ENCODE measurements at places on chromosomes 5 and 9.

- peak; percentile 58 for DNase-seq
Measured at GRCh38 chr5:15013654-15014463, 142.3 kb upstream of the ANKH start.

GRCh38 chr5:1318659-1319251 lies 23.9 kb upstream of the TERT start:
- DNase-seq: no peak

DNA sequence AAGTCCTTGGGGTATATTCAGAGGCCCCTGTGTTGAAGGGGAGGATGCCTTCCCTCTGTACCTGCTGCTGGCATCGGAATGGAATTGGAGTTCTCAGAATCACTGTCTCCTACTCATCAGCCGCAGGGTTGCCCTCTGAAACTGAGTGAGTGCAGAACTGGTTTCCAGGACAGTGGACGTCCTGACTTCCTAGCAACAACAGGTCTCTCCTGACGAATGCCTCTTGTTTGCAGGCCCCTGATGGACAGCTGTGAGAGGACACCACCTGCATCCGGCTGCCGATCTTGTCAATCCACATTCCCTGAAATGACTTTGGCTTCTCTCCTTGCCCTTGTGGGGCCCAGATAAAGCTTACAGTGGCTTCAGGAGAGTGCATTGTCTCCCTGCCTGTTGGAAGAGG lies 274.5 kb downstream of the NSG2 start:
- DNase-seq: no peak

- peak; percentile 52 for DNase-seq
Measured at GRCh38 chr9:92501671-92502393, 19.5 kb upstream of the ASPN start.

DNA sequence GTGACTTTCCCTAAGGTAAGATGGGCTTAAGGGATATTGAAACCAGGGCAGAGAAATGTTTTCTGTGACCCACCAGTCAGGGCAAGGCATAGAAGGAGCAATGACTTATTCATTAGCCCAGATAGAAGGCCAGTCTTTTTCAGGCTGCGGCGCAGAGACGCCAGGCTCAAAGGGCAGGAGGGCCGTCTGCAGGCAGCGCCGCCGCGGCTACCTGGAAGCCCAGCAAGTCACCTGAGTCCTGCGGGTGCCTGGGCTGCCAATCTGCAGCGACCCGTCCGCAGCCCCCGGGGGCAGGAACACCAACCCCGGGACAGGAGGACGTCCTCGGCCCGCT lies 322 bp upstream of the SH3GL2 start:
- no peak for DNase-seq

GRCh38 chr5:143168921-143169810 lies 234.3 kb downstream of the NR3C1 start:
- no peak for DNase-seq

DNA sequence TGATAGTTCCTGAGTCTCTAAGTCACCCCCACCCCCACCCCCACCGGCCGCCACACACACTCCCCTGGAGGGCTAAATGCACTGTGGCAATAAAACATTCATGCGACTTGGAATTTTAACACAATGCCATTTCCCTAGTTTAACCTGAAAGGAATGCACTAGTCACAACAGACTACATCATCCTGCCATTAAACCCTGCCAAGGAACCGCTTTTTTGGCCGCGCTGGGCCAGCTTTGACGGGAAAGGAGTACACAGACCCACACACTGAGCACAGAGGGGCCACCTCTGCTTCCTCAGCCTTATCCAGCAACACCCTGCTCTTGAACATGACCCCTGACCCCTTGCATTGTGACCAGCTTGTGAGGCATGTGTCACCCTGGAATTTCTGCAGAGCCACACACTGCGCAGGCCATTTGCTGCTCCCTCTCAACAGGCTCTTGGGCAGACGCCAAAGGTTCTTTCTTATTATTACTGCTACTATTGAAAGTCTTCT lies 165.3 kb downstream of the BNC2 start:
- DNase-seq: no peak

DNA sequence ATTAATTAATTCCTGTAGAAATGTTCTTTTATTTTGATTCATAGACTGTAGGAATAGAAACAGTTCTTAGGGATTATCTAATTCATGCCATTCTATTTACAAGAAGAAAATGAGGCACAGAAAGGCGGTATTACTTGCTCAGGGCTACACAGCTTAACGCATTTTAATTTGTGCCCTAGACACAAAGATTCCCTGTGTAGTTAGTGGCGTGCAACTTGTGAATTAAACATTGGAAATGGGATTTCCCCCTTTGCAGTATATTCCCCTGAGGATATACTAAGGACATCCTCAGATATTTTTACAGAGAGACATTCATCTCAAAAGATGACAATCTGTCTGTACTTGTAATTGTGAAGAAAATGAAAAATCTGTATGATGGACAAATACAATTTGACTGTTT lies 108.1 kb downstream of the SGCD start:
- no peak for DNase-seq

DNA sequence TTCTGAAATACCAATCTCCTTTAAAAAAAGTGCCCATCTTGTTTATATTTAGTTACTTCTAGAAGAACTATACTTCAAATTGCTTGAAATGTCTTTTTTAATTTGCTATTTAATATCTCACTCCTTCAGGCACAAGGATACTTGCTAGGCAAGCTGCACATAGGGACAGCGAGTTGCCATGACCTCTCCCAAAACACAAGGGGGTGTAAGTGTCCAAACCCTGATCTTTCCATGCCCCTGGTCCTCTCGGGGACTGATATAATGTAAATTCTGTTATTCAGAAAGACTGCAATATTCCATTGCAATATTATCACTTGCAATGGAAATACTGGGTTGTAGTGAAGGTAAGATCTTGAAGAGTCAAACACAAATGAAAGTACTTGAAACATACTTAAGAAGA lies 480.4 kb downstream of the CETN3 start:
- peak; percentile 28 for DNase-seq

- DNase-seq: no peak
Measured at GRCh38 chr9:116422119-116422979, 264.8 kb upstream of the TRIM32 start.

GRCh38 chr5:175337680-175338079 lies 106.3 kb downstream of the DRD1 start:
- no peak for DNase-seq

- DNase-seq: no peak
Measured at GRCh38 chr5:159602434-159602833, 272.1 kb upstream of the IL12B start.

GRCh38 chr5:150022158-150022531 lies 21.6 kb downstream of the HMGXB3 start:
- DNase-seq: peak; percentile 83

GRCh38 chr5:166287866-166288265 lies 2003.6 kb upstream of the WWC1 start:
- no peak for DNase-seq

- DNase-seq: no peak
Measured at GRCh38 chr5:133391354-133392136, 220.8 kb downstream of the FSTL4 start.

GRCh38 chr9:134468358-134468757 lies 142.1 kb downstream of the RXRA start:
- DNase-seq: no peak

Data from HCT116 (cell line).